Activated T-helper 1 cell treated with anti-CD3 and anti-CD28 coated beads, Interleukin-12 subunit alpha, Interleukin-12 subunit beta, Interleukin-2, Interleukin-4 antibody, amounts not matched to agents 30 ng/mL and 10 ng/mL and 1 ng/mL, durations not matched to agents 14 hours and 24 hours and 36 hours (primary cell): ENCODE measurements at places on chromosomes 13 and 19.

DNA sequence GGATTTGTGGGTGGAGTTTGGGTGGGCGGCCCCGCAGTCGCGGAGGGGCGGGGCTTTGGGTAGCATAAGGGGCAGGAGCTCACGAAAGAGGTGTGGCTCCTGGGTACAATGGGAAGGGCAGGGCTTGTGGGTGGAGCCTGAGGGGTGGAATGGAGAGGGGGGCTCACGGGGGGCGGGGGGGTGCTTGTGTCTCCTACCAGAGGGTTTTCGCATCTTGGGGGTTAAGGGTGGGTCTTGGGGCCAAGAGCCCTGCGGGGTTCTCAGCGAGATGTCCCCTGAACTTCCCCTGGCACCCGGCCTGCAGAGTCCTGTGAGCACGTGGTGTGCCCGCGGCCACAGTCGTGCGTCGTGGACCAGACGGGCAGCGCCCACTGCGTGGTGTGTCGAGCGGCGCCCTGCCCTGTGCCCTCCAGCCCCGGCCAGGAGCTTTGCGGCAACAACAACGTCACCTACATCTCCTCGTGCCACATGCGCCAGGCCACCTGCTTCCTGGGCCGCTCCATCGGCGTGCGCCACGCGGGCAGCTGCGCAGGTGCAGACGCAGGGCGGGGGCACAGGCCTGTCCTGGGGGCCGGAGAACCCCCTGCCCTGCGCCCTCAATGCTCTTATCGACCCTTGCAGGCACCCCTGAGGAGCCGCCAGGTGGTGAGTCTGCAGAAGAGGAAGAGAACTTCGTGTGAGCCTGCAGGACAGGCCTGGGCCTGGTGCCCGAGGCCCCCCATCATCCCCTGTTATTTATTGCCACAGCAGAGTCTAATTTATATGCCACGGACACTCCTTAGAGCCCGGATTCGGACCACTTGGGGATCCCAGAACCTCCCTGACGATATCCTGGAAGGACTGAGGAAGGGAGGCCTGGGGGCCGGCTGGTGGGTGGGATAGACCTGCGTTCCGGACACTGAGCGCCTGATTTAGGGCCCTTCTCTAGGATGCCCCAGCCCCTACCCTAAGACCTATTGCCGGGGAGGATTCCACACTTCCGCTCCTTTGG, 5.1 kb downstream of the FSTL3 start:
- no peak for DNase-seq

DNA sequence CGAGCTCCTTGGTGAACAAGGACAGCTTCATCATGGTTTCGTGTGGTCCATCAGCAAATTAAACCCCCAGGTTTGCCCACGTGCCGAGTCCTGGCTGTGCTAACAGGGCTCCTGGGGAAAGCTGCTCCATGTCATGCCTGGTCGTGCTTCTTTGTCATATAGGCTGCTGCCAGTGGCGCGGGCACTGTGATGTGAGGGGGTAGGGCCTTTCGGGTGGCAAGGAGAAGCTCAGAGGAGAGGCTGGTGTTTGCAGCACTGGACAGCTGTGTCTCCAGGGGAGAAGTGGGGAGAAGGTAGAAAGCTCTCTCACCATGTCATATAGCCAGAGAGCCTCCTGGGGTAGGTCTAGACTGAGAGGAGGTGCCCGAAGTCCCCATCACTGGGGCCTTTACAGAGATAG, 13.3 kb downstream of the VSTM2B start:
- DNase-seq, result no peak

DNA sequence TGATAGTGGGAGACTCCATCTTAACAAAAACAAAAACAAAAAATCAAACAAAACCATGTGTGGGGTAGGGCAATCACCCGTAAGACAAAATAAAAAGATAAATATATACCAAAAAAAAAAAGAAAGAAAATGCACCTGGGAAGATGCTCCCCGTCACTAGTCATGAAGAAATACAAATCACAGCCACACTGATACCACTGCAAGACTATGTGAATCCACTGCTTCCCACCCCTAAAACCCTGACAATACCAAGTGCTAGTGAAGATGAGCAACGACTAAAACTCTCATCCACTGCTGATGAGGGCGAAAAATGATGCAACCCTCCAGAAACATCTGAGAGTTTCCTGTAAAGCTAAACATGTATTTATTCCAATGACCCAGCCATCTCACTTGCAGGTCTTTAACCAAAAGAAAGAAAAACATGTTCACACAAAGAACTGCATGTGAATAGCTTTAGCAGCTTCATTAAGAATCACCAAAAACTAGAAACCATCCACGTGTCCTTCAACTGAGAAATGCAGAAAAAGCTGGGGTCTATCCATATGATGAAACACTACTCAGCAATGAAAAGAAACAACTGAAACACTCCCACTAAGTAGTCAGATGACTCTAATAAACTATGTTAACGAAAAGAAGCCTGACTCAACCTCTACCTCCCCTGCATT, 31.7 kb downstream of the BRD4 start:
- no peak for DNase-seq

DNA sequence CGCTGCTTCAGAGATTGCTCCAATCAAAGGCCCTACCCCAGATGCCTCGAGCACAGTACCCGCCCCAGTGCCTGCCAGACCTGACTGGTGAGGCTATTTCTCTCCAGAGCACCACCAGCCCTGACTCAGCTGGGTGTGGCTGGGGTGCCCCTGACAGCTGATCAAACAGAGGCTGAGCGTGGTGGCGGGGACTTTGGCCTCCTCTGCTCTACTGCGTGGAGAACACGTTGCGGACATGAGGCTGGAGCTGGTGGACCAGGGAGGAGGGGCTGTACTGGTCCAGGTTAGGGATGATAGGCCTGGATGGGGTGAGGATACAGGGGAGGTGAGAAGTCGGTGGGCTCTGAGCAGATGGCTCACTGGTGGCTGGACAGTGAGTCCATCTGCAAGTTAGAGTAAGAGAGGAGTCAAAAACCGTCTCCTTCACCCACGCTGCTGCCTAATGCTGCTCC, 3.5 kb upstream of the DOCK6 start:
- DNase-seq, result no peak

- peak; percentile 34 for DNase-seq
Measured at GRCh38 chr19:52237771-52238400, 31.5 kb upstream of the ZNF766 start.

GRCh38 chr13:27359199-27359821, 65.1 kb upstream of the GTF3A start:
- DNase-seq, result peak; percentile 38

- no peak for DNase-seq
Measured at GRCh38 chr19:34974646-34975045, 10.6 kb upstream of the ZNF792 start.

DNA sequence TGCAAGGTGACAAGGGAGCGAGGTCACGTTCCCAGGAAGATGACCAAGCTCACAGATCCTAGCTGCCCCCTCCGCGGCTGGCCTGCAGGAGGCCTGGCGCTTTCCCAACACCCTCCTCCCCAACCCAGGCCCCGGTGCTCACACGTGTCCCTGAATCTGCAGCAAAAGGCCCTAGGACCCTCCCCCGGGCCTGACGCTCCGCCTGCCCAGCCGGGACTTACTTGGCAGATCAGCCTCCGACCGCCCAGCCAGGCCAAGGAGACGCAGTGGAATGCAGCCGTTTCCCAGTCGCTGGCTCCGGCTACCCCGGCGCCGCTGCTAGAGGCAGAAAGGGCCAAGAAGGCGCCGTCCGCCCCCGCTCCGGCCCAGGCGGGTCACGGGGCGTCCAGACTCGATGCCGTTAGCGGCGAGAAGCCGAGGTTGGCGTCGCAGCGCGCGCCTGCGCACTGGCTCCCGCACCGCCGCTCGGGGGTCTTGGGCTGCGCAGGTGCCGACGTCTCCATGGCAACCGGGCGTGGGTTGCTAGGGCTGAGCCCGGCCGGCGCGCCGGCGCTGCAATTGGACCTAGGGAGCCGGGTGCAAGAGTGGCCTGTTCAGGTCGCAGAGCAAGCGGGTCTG, at the start of gene PNMA8A:
PNMA8A (minus strand) TSS at position 448 of the 618 bp plus-strand sequence. CDS start 528 bp downstream, outside the sequence.
- DNase-seq, result no peak

GRCh38 chr19:33339016-33339984, 34.2 kb upstream of the CEBPG start:
- no peak for DNase-seq

- DNase-seq, result no peak
Measured at GRCh38 chr19:39310558-39311311, 9.9 kb downstream of the LRFN1 start.

DNA sequence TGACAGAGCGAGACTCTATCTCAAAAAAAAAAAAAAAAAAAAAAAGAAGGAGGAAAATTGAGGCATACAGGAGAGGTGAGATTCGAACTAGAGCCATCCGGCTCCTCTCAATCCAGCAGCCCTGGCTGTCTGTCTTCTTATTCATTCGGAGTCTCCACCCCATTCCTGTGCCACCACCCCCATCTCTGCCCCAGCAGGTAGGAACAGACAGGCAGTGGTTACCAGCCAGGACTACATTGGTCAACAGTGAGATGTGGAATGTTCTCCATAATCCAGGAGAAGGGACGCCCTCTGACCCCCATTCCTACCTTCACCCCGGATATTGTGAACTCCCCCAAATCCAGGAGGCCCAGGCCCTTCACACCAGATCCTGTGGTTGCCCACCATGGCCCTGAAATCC, 6.6 kb upstream of the S1PR2 start:
- no peak for DNase-seq

- DNase-seq, result no peak
Measured at GRCh38 chr19:44737238-44738071, 11.1 kb upstream of the BCL3 start.

DNA sequence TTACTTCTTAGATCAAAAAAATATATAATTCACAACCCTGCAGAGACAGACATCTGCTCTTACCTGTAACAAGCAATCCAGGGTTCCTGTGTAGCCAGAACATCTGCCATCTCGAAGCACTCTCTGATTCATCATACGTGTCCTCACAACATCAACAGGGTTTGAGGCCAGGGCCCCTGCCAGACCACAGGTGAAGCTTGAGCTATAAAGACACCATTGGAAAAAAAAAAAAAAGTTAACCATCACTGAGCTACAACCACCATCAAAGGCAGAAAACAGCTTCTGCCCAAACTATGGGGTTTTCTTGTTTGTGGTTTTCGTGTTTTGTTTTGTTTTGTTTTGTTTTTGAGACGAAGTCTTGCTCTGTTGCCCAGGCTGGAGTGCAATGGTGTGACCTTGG, 19.3 kb downstream of the SLC25A30 start:
- DNase-seq, result peak; percentile 73

DNA sequence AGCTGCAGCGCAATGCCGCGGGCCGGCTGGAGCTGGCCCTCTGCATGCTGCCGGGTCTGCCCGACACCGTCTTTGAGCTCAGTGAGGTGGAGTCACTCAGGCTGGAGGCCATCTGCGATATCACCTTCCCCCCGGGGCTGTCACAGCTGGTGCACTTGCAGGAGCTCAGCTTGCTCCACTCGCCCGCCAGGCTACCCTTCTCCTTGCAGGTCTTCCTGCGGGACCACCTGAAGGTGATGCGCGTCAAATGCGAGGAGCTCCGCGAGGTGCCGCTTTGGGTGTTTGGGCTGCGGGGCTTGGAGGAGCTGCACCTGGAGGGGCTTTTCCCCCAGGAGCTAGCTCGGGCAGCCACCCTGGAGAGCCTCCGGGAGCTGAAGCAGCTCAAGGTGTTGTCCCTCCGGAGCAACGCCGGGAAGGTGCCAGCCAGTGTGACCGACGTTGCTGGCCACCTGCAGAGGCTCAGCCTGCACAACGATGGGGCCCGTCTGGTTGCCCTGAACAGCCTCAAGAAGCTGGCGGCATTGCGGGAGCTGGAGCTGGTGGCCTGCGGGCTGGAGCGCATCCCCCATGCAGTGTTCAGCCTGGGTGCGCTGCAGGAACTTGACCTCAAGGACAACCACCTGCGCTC, 3.8 kb upstream of the MAP2K7 start:
- DNase-seq, result no peak

DNA sequence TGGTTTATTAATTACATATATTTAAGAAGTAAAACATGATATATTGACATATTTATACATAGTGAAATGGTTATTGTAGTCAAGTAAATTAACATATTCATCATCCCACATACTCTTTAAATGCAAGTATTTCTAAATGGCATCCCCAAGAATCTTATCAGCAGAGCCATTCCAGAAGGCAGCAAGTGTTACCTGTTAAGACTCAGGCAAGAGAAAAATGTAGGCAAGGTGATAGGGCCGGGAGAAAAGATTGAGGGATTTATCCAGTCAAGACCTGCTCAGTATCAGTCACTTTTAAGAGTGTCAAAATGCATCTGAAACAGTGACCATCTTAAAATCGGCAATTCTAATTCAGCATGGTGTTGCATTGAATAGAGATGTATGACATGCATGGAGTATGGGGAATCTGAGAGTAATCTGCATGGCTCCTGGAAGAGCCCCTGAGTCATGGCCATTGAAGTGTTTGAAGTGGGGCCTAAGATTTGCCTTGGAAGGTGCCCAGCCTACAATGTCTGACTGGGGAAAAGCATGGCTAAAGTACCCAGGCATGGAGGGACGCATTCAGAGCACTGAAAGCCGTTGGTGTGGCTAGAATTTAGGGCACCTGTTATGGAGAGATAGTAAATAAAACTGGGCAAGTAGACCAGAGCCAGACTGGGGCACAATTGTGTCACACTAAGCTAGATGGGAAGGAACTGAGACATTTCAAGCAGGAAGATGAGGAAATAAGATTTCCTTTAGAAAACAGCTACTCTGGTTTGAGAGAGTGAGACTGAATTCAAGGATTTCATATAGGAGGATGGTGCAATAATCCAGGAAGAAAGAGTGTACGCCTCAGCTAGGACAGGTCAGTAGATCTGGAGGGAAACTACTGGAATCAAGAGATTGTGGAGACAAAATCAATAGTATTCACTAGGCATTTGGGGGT, 25.0 kb upstream of the C1QTNF9B start:
- DNase-seq, result no peak

GRCh38 chr13:45295536-45295935, 45.4 kb downstream of the TPT1 start:
- no peak for DNase-seq

GRCh38 chr13:59701261-59701660, 462.5 kb downstream of the DIAPH3 start:
- no peak for DNase-seq

- no peak for DNase-seq
Measured at GRCh38 chr19:46299004-46299509, 2.2 kb downstream of the HIF3A start.

DNA sequence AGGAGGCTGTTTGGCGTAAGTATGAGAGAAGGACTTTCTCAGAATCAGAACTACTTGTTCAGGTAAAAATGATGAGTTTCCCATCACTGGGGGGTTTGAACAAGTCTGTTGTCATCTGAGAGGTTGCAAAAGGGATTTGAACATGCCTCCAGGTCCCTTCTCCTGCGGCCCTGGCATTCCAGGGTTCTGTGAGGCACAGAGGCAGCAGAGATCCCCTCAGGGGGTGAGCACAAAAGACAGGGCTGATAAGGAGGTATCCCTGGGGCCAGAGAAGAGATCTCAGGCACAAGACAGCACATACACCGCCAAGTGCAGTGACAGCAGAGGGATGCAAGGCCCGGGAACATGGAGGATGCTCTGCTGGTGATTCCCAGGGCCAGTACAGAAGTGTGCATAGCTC, 275.8 kb upstream of the TSHZ3 start:
- DNase-seq, result no peak

DNA sequence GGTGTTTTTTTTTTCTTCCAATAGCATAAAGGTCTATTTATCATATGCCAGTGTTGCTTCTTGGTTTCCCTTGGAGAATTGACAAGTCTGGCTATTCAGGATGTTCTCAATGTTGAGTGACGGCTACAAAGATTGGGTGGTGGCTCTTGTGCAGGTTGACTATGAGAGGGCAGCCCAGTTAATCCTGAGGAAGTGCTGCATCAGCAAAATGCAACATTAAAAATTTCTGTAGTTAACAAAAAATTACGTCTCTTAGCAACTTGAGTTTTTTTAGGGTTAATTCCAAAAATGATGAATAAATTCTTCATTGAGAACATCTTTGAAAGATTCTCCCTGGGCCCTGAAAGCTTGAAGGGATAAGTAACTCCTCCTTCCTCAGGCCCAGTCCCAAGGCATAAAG, 147.1 kb downstream of the B3GLCT start:
- no peak for DNase-seq

- no peak for DNase-seq
Measured at GRCh38 chr13:51419001-51419636, 33.7 kb downstream of the INTS6 start.
